ENCODE measurements at places on chromosomes 1 and 21. TPM values are rescaled to one million over a fixed set of nuclear protein-coding genes. Genes with fewer than 3 reads are reported as not detected.

The CITED4 gene
- 86.1 TPM for total RNA-seq

The GUCA2B gene
- 7.9 TPM for total RNA-seq

- no peak for DNase-seq
These were observed 63.4 kb downstream of the KCNAB2 start for GRCh38 chr1:6108937-6109614.

The DEGS1 gene
- total RNA-seq: 39.3 TPM

DNA sequence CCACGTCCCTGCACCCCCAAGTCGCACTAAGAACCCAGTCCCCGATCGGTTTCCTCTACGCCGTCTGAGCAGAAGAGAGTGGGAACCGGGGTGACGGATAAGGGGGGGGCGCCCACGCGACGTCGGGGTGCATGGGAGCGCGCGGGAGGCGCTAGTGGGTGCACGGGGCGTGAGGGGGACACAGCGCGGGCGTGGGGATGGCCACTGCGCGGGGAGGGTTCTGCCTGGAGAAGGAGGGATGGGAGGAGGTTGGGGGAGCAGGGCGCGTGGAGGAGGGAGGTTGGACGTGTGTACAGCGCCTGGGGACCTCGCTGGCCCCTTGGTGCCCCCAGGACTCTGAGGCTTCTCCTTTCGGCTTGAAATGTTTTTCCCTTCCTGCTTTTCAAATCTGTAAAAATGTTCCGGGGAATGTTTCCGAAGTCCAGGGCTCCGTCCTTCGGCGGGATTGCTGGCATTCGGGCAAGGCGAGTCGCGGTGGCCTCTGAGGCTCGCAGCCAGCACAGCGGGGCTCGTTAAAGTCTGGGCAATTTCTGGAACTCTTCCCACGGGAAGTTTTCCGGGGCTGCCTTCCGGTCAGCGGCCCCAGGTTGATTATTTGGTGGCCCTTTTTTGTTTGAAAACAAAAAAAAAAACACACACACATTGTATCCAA, 13.1 kb downstream of the RNF220 start:
- no peak for DNase-seq

- peak; percentile 40 for DNase-seq
These were observed 2.3 kb upstream of the MXRA8 start for GRCh38 chr1:1360506-1361169.

- no peak for DNase-seq
These were observed 173.5 kb downstream of the ZC3H11B start for GRCh38 chr1:219439376-219439775.

The SHE gene
- total RNA-seq: 6.2 TPM

- no peak for DNase-seq
These were observed 16.9 kb downstream of the PCNX2 start for GRCh38 chr1:233278631-233279030.
